Psoas muscle (tissue), 8 donors: ENCODE measurements at places on chromosomes 6 and 20. TPM values are rescaled to one million over a fixed set of nuclear protein-coding genes. Genes with fewer than 3 reads are reported as not detected.

The CD83 gene
- total RNA-seq: 1.8 TPM

The SMOC2 gene
- 13.5 TPM for total RNA-seq

The EYA2 gene
- 1.6 TPM for total RNA-seq

The OPRM1 gene
- not detected for total RNA-seq

The NUS1 gene
- 15.8 TPM for total RNA-seq

The MYL9 gene
- total RNA-seq: 43.8 TPM

The PROKR2 gene
- total RNA-seq: not detected

The OVOL2 gene
- not detected for total RNA-seq

The ZBTB12 gene
- total RNA-seq: 2.0 TPM

The CDH4 gene
- 1.0 TPM for total RNA-seq

The SIRPD gene
- total RNA-seq: not detected

The MTFR2 gene
- 0.20 TPM for total RNA-seq

The CASS4 gene
- 0.34 TPM for total RNA-seq

The PTCRA gene
- not detected for total RNA-seq

The ACTL10 gene
- 0.27 TPM for total RNA-seq

The MEA1 gene
- total RNA-seq: 27.5 TPM

The PDE7B gene
- total RNA-seq: 4.6 TPM

The DNPH1 gene
- 61.9 TPM for total RNA-seq

The TRAPPC3L gene
- not detected for total RNA-seq

The FAM50B gene
- total RNA-seq: 11.6 TPM

The TSPO2 gene
- total RNA-seq: 0.27 TPM

The C2 gene
- 3.6 TPM for total RNA-seq

The RFX6 gene
- not detected for total RNA-seq

The RAB44 gene
- total RNA-seq: 0.06 TPM

The LYRM2 gene
- 36.3 TPM for total RNA-seq

The LAMA4 gene
- 15.8 TPM for total RNA-seq

The ZSCAN23 gene
- not detected for total RNA-seq

The NUDT3 gene
- total RNA-seq: 33.3 TPM

The TBXT gene
- not detected for total RNA-seq

The MCM8 gene
- 6.7 TPM for total RNA-seq

The TNF gene
- total RNA-seq: 0.81 TPM

The BCAS4 gene
- 0.24 TPM for total RNA-seq

The COL12A1 gene
- total RNA-seq: 23.2 TPM

The OTOR gene
- not detected for total RNA-seq

The SIRPB1 gene
- 1.2 TPM for total RNA-seq

The TEAD3 gene
- total RNA-seq: 25.9 TPM

The TMEM244 gene
- not detected for total RNA-seq

The IP6K3 gene
- 363 TPM for total RNA-seq

The SLC22A2 gene
- total RNA-seq: 0.39 TPM

The MATN4 gene
- not detected for total RNA-seq

The DTNBP1 gene
- 16.6 TPM for total RNA-seq

The PBOV1 gene
- total RNA-seq: not detected

The ARG1 gene
- total RNA-seq: 0.59 TPM

The LINC00237 gene
- total RNA-seq: not detected

The OPN5 gene
- not detected for total RNA-seq

The PKIG gene
- 71.5 TPM for total RNA-seq

The KCNQ5 gene
- total RNA-seq: 56.8 TPM

The SMLR1 gene
- not detected for total RNA-seq

The LPA gene
- 0.17 TPM for total RNA-seq

The SLC17A3 gene
- not detected for total RNA-seq

The PHACTR1 gene
- 3.0 TPM for total RNA-seq

The KCNK5 gene
- total RNA-seq: 0.24 TPM
